ENCODE measurements at places on chromosomes 6 and 20. TPM values are rescaled to one million over a fixed set of nuclear protein-coding genes. Genes with fewer than 3 reads are reported as not detected.
A peak's percentile ranks its signal among the peaks of the same experiment; 100 is the strongest.

GRCh38 chr20:53580376-53581111 is 13.1 kb downstream of the ZNF217 start:
- DNase-seq: no peak

Gene NHLRC1
- 2.3 TPM for total RNA-seq

GRCh38 chr20:19885594-19885938 is 127.5 kb downstream of the RIN2 start:
- DNase-seq: no peak

DNA sequence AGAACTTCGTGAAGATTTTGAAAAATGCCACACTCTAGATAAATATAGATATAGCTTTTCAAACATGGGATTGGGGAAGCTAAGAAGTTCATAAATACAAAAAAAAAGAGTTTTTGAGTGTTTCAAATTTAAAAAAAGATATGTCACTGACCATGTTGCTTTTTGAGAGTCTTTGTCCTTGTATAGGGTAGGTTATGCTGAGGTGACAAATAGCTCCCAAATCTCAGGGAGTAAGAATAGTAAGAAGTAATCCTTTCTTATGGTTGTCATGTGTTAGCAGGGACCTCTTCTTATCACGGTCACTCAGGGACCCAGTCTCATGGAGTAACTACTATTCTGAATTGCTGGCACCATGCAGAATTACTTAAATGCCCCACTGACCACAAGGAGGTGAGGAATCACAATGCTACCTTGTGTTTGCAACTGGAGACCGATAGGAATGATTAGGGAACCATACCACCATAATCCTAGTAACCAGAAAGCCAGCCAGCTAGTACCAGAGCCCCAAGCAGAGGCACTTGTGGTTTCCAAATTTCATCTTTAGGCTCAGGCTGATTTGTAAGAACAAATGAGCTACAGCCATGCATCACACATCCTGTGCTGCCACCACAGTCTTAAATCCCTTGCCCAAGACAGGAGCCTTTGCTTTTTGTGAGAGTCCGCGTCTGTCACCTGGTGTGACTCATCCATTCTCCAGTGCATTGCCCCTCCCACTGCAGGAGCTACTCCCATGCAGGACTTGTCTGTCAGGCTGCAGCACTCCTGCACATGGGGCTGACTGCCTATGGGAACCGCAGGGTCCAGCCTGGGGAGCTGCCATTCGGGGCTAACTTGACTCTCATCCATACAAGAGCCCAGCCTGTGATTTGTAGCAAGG is 42.4 kb upstream of the ADGRF4 start:
- DNase-seq: peak; percentile 50

DNA sequence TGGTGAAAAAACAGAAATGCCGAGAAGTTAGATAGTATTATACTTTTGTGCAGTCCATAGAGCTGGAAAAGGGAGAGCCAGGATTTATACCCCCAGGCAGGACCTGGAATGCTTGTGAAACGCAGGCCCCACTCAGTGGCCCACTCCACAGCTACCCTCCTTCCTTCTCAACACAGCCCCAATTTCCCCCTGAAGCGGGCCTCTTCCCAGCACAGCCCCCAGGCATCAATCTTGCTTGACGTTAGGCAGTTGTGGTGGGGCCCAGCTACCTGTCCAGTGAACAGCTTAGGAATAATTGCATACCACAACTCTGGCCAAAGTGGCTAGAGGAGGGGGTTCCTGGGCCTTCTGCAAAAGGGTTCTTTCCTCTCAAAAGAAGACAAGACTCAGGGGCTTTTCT is 61.3 kb downstream of the PPP1R3G start:
- DNase-seq: no peak

DNA sequence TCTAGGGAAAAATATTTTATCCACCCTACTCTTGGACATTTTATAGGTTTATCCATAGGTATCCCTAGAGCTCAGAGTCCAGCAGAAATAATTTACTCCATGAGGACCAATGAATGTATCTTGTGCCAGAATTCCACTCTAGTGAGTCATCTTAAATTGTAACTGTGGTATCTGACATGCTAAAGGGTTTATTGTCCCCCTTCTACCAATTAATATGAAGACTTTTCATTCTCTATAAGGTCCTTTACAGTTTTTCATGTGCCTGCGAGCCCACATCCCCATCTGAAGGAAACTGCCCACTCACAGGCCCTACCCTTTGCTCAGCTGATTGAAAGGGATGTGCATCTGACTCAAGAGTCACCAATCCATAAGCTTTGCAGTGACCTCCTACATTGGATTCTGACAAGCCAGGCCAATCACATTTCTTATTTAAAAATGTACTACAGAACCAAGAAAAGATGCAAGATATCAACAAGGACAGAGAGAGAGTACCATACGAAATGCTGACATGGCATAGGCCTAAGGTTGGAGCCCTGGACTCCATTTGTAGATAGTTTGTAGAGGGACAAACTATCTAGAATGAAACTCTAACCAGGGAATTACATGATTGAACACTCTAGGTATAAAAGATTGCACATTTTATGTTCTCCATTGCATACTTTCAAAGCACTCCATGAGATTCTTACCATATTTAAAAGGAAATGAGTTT is 93.4 kb upstream of the DEFB112 start:
- no peak for DNase-seq

Gene ULBP3
- 1.5 TPM for total RNA-seq

- peak; percentile 60 for DNase-seq
Observed at GRCh38 chr6:149897015-149897697, 757 bp downstream of the RAET1E start.

DNA sequence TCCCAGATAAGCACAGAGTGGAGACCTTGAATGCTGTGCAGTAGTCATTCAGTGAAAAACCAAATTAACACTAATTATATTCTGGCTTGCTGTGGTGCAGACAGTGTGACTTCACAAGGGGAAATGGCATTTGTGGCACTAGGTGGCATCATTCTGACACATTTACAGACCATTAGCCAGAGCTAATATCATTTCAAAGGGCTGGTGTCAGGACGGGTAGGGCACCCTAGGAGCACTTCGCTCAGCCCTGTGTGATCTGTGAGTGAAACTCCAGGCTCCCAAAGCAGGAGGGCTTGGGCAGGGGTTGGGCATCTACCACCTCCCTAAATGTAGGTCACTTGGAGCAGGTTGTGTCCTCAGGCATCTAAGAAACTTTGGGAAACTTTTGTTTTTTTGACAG is 555.8 kb downstream of the PKHD1 start:
- no peak for DNase-seq

DNA sequence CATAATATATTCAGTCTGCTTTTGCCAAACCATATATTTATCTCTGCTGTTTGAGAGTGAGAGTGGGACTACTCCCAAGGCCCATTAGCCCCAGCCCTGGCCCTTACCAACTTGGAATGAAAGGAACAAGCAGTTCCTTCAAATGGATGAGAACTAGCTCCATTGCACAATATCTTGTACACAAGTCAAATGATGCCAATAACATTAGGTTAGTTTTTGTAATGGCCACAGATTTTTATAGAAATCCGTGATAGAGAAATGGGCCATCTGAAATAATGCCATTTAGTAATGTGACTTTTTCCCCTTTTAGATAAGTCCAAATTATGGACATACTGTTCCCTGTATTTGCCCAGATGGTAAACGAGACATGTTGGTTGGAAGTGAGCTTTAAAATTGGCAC is 117.0 kb downstream of the MAP3K7 start:
- no peak for DNase-seq

- no peak for DNase-seq
Observed at GRCh38 chr6:68729377-68729903, 94.4 kb downstream of the ADGRB3 start.

Gene APOM
- 2.0 TPM for total RNA-seq

- no peak for DNase-seq
Observed at GRCh38 chr20:15544742-15545141, 1028.5 kb downstream of the KIF16B start.

Gene GPR6
- total RNA-seq: not detected

Gene PLEKHG1
- 30.9 TPM for total RNA-seq

GRCh38 chr6:144364782-144365181 is 79.6 kb downstream of the UTRN start:
- no peak for DNase-seq

DNA sequence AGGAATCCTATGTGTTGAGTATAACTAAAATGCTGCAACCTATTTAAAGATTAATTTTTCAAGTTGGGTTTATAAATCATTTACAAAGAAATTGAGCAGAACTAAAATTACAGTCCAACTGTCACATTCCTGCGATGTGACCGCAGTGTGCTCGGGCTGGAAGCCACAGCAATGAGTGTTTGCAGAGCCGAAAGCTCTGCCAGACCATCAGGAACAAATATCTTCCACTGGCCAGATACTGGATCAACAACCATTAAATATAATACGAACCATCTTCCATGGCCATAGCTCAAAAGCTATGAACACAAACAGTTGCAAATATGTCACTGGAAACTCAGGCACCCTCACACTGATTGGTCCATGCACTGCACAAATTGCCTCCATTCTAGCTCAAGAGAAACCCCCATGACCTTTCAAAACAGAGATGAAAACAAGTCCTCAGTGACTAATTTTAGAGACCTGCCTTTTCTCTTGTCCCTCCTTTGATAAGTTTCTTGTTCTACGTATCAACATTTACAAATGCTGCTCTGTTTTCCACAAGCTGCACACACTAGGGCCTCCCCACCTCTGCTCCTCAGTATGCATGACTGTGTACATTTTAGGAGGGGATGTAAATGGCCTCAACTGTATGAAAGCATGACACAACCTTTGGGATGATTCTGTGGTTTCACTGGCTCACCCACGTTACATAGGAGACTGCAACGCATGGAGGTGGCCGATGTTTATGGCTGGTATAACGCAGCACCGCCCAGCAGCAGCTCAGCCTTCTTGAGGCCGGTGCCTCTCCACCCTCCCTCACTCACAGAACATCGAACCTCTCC is 171.7 kb downstream of the WDR27 start:
- DNase-seq: peak; percentile 40

GRCh38 chr6:14571746-14572145 is 454.2 kb downstream of the CD83 start:
- DNase-seq: no peak

Gene ACSS1
- 43.6 TPM for total RNA-seq
